Stimulated activated CD4-positive, alpha-beta T cell treated with anti-CD3 and anti-CD28 coated beads, Interleukin-15, amount 100 ng/mL, for 24 hours (primary cell): ENCODE measurements at places on chromosomes 3 and 15.

GRCh38 chr15:50168783-50169411, 13.1 kb upstream of the SLC27A2 start:
- DNase-seq, result no peak

DNA sequence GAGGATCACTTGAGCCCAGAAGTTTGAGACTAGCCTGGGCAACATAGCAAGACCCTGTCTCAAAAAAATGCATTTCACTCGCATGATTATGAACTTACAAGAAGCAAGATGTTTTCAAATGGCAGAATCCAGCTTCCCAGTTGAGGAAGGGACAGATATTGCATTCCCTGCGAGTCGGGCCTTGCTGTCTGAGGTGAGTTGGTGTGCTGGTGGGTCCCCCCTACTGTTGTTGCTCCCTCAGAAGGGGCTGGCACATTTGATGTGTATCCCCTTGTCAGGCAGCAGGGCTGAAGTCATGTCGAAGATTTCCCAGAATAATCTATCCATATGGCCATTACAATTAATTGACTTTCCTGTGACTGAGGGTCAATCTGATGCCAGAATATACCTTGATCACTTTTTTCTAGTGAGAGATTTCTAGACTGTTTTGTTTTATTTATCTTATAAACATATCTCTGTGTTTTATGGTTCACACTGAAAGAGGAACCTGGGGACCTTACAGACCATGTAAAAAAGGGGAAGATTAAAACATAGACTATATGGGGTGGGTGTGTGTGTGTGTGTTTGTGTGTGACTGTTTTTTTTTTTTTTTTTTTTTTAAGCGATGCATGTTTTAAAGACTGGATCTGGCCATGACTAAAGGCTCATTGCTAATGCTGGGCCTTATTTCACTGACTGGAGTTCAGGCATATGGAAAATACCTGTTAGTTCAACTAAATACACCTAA, 112.1 kb upstream of the MRPS22 start:
- no peak for DNase-seq

DNA sequence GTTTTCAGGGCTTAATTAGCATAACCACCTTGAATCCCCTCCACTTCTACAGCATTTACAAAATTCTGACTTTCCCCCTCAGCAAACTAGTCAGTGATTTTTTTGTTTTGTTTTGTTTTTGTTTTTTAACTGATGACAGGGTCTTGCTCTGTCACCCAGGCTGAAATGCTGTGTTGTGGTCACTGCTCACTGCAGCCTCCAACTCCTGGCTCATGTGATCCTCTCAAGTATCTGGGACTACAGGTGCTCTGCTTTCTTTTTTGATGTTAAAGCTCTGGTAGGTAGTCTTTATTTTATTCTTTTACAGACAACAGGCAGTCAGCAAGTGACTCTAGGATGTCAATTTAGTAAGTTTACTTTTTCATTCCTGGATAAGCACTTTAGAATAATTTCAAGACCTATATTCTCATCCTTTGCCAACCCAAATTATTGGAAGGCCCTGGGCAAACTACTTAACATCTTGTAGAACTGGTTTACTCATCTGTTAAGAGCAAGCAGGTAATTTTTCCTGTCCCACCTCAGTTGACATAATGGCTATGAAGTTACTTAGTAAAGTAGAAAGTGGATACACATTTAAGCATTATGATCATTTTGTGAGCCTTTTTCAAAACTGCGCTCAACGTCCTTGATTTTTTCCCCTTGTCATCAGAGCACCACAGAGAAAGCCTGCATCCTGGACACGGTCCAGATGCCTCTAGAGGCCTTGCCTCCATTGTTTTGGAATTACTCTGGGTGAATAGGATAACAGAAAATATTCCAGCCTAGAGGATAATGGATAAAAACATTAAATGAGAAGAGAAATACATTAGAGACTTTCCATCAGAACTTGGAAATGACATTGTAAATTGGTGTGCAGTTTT, 69.9 kb upstream of the NDUFB4 start:
- no peak for DNase-seq

- no peak for DNase-seq
These were observed 89.0 kb downstream of the PPCDC start for GRCh38 chr15:75112278-75112847.

GRCh38 chr3:143366672-143367071, 247.1 kb downstream of the CHST2 start:
- DNase-seq, result no peak

DNA sequence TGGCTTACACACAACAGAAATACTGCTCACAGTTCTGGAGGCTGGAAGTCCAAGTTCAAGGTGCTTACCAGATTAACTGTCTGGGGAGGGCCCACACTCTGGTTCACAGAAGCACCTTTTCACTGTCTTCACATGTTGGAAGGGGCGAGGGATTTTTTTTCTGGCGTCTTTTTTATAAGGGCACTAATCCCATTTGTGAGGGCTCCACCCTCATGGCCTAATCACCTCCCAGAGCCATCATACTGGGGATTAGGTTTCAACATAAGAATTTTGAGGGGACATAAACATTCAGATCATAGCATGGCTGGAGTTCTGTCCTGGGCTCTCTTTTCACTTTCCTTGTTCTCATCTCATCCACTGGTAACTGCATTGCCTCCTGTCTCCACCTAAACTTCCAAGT, 63.5 kb downstream of the IGF1R start:
- DNase-seq, result no peak

DNA sequence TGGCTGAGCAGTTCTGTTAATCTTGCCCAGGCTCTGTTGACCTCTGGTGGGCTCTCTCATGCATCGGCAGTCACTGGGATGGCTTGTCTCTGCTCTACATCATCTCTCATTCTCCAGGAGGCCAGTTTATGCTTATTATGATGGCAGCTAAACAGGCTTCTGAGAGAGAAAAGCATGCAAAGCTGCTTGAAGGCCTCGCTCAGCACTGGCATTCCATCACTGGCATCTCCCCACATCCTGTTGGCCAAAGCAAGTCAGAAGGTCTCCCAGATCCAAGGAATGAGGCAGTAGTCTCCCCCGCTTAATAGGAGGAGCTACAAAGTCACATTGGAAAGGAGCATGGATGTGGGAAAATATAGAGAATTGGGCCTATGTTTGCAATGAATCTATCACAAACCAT, 212.6 kb downstream of the ZNF621 start:
- DNase-seq, result no peak

DNA sequence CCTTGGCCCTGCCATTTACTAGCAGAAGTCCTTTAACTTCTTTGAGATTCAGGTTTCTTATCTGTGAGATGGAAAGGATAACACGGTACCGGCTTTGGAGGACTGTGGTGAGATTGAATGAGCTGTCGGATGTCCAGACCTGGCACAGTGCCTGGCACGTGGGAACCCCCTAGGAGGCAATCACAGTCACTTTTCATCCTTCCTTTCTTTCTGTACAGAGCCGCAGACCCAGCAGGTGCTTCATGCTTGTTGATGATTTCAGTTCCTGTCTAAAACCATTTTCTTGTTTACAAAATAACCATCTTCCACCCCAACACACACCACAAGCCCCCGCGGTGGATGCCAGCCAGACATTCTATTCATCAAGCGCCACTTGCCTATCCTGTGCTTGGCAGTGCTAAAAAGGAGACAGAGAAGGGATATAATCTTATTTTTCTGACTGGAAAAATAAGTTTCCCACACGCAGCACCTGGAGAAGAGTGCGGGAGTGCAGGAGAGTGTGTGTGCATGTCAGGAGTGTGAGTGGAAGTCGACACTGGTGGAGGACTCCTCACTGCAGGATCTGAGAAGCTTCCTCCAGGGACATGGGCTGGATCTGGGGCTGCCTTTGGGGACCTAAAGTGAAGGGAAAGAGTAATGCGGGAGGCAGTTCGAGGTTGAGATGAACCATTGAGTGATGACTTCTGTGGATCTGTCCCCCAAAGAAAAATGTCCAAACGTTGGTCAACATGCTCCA, 85.7 kb downstream of the ST6GAL1 start:
- DNase-seq, result no peak

DNA sequence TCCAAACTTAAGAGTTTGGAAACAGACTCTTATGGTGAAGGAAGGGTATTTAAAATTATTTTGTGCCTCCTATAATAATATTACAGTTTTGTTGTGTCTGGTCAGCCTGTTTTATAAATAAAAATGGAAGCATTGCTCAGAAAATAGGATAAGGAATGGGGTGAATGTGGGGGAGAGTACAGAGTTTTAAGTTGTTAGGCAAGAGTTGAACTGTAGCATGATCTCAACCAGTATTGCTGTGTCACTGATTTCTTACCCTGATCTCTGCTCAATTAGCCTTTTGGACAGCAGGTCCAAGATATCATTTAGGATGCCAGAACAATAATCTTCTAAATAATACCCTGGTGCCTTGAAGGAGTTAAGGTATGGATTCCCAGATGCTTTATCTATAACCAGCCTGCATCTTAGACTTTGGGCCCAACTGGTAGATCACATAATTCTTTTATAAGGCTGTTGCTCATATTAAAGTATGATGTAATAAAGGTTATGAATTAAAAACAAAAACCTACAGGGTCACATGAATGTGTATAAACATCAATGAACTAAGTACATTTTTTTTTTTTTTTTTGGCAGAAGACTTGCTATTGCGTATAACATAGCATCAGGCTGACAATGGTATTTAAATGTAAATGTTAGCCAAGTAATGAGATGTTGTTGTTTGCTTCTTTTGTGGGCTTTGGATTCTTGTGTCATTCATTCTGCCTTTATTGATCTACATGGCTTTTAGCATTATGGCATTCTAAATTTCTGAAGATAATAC, 70.0 kb downstream of the MITF start:
- DNase-seq, result no peak

DNA sequence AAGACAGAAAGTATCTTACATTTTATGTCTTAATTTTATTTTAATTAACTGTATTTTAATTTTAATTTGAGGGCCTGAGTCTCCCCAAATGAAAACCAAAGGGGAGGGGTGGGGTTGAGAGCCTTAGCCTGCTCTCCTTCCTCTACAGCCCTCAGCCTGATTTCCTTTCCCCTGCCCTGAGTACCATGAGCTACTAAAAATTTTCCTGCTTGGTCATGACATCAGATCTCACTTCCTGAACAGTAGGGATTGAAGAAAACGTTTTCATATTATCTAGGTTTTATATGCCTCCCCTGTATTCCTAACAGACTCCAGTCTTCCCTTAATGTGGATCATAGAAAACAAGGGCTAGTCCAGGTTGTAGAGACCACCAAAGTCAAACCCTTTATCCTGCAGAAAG, 133.9 kb downstream of the MYLK start:
- no peak for DNase-seq

DNA sequence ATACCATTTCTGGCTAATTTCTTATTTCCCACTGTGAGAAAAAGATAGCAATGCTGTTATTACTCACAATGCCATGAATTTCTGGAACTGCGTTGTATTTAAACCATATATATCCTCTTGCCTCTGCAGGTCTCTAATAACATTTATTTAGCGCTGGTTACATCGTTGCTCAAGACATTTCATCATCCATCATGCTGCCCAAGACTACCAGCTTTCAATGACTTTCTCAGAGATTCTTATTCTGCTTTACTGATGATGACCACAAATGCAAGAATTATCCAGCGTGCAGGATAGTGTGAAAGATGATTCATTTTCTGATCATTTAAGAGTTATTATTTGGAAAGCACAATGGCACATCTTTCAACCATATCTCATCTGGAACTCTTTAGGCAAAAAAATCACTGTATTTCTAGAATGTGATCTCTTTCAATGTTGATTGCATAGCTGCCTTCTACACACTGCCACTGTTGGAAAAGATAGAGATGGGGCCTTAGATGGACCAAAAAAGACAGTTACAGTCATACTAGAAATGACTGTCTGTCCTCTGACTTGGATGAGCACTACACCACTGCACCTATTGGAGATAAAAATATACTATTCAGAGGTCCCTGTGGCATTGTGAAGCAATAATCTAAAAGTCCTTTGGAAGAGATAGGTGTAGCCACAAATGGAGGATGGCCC, 716.1 kb downstream of the NSUN3 start:
- no peak for DNase-seq

DNA sequence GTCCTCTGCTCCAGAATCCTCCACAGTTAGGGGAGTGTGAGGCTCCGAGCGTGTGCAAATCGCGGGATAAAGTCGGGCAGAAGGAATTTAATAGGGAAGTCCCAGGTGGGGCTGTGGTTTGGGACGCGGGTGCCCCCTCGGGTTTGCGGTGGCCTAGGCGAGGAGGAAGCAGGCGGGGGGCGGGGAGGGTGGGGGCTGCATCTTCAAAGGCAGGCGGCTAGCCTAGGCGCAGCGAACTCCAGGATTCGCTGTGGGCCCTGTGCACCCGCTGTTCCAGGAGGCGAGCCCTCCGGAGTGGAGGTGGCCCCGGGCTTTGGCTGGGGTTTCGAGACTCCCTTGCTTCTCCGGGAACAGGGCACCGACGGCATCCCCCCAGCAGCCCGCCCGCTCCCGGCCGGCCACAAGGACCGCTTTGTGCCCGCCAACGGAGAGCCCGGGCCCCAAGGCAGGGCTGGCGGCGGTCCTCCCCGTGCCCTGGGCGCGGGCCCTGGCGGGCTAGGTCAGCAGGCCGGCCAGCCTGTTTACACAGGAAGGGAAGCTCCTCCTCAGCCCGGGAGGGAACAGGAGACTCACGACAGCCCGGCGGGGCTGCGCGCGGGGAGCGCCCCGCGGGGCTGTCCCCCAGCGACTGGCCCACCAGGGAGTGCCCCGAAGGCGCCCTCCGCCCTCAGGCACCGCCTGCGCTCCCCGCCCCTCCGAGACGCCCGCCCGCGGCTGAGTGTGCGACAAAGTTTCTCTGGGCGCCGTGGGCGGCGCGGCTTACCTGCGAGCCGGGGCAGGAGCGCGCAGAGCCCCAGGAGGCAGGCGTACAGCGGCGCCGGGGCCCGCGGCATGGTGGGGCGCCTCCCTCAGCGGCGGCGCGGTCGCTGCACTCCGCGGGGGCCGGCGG, 753 bp downstream of the ITGB5 start:
- peak; percentile 65 for DNase-seq

GRCh38 chr15:82877825-82878224, 68.4 kb downstream of the WHAMM start:
- no peak for DNase-seq

- DNase-seq, result no peak
These were observed 312.1 kb downstream of the TAFA4 start for GRCh38 chr3:68620211-68620610.

DNA sequence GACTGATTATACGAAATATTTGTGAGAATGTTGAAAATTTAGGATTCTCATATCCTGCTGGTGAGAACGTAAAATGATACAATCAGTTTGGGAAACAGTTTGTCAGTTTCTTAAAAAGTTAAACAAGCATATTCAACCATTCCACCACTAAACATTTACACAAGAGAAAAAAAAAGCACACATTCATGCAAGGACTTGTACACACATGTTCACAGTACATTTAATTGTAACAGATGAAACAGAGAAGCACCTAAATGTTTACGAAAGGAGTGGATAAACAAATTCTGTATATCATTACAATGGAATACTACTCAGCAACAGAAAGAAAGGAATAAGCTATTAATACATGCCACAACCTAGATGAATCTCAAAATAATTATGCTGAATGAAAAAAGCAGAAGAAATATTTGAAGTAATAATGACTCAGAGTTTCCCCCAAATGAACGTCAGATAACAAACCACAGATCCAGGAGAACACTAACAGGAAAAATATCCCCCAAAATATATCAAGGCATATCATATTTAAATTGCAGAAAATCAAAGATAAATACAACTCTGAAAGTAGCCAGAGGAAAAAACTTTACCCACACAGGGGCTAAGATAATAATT, 14.3 kb downstream of the ANKRD28 start:
- DNase-seq, result no peak
